ENCODE measurements at places on chromosomes 5 and 9.

GRCh38 chr5:93576994-93577853 is 3.8 kb downstream of the NR2F1-AS1 start:
- no peak for DNase-seq

- peak; percentile 10 for DNase-seq
These were observed 84.5 kb upstream of the CER1 start for GRCh38 chr9:14806941-14807520.

- DNase-seq, result no peak
These were observed 47.3 kb upstream of the ANXA1 start for GRCh38 chr9:73104342-73104741.

DNA sequence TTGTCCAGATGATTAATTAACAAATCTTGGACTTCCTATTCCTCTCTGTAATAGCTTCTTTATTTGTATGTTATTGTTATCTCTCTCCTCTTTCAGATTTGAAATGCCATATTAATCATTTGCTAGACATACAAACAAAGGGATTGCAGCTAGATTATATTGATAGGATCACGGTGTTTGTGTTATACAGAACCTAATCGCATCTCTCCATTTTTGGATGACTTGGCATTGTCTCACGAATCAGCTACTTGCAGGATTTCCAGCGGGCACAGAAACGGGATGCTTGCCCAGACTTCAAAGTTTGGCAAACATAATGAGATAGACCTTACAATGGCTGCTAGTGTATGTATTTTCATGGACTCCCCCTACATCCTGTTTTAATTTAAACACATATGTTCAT is 368.1 kb downstream of the TLE4 start:
- DNase-seq, result no peak
